ENCODE measurements at places on chromosomes 6 and 20.

- no peak for DNase-seq
Observed at GRCh38 chr6:170222498-170223471, 68.1 kb downstream of the DLL1 start.

GRCh38 chr6:125781314-125781868 lies 9.4 kb upstream of the NCOA7 start:
- peak; percentile 48 for DNase-seq

GRCh38 chr6:123575188-123575587 lies 61.6 kb downstream of the TRDN start:
- no peak for DNase-seq

DNA sequence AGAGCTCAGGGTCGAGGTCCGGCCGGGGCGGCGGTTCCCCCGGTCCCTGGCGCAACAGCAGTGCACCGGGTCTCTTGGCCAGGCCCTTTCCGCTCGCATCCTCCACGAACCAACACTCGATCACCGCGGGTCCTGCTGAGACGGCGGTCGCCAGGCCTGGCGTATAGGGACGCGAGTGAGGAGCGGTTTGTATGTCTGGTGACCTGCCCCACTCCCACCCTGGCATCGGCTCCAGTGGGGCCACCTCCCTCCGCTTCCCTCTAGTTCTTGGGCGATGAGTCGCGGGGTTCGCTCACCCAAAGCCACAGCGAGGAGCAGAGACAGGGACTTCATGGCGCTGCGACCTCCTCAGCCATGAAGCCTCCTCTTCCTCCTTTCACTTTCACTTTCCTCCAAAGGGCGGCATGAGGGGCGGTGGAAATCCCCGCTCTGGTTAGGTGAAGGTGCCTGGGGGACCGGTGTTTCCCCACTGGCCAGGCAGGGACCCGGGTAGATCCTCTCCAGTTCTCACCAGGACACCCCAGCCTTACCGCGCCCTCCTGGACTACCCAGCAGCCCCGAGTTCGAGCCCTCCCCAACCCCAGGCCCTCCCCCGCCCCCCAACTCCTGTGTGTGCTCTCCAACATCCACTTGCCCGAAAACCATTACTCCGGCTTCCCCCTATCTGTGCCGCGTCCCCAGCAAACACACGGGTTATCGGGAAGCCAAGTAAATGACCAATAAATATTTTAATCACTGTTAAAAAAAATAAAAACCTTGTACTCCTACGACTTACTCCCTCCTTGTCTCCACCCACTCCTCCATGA lies at the start of gene TAPBP:
TSS of gene TAPBP (minus strand) at position 370 of the 806 bp plus-strand sequence. CDS start at position 333, 37 bp downstream.
- DNase-seq, result peak; percentile 77

GRCh38 chr6:44254191-44255104 lies 2.9 kb downstream of the SLC35B2 start:
- DNase-seq, result no peak

DNA sequence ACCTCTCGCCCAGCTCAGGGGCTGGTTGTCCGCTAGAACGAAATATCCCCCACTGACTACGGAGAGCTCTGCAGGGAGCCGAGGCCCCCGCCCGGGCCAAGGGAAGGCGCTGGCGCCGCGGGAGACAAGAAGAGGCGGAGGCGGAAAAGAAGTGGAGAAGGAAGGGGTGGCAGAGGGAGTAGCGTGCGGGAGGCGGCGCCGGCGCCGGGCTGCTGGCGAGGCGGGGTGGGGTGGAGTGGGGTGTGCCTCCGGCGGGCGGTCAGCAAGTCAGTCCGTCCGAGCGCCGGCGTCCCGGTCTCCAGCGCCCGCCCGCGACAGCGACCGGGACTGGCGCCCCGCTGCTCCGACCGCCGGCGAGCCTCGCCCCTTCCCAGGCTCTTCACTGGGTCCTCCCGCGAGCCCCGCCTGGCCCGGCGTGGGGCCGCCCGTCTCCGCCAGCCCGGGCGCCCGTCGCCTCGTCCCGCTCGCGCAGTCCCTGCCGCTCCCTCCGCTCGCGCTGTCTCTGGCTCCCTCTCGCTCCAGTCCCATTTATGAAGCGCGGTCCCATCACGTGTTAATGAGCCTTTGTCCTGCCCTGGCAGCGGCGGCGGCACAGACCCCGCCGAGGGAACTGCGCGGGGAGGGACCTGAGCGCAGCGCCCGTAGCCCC lies at the start of gene CNR1:
TSS of gene CNR1 (minus strand) at position 504 of the 649 bp plus-strand sequence. CDS start 21,073 bp downstream, outside the sequence.
- no peak for DNase-seq

GRCh38 chr20:57653910-57654309 lies 33.7 kb upstream of the ZBP1 start:
- no peak for DNase-seq

- DNase-seq, result no peak
Observed at GRCh38 chr6:101259505-101259904, 134.0 kb upstream of the GRIK2 start.

DNA sequence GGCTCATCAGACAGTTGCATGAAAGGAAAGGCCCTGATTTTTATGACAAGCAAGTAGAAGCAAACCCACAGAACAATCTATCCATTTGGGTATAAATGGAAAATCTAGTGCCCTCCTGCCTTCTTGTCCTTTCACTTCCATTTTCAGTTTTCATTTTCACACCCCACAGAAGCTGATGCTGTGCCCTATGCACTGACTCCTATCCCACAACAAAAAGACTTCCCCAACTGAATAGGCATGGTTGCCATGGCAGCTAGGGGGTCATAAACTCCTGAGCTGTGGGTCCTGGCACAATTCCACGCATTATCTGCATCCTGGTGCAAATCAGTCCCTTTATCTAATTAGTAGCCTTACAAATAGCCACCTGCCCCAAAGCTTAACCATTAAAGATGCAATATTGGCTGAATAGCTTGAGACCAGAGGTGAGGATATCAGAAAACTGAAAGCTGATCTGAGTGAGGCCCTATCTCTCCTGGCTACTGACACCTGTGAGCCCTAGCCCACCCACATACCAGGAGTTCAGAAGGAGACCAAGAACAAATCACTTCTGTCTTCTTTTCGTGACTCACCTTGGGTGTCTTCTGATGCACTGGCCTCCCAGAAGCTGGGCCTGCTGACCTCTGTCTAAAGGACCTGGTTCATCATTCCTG lies 34.9 kb upstream of the HEY2 start:
- DNase-seq, result no peak

GRCh38 chr6:148657048-148657447 lies 89.8 kb upstream of the UST start:
- no peak for DNase-seq

GRCh38 chr6:30075790-30076732 lies 492 bp upstream of the RNF39 start:
- no peak for DNase-seq

- peak; percentile 2 for DNase-seq
Observed at GRCh38 chr6:55445648-55446204, 118.5 kb downstream of the GFRAL start.

GRCh38 chr6:25418454-25419052 lies 139.4 kb downstream of the CARMIL1 start:
- no peak for DNase-seq

- DNase-seq, result no peak
Observed at GRCh38 chr20:9412309-9412708, 102.1 kb upstream of the LAMP5 start.

GRCh38 chr6:113161018-113161315 lies 696.2 kb upstream of the MARCKS start:
- no peak for DNase-seq

DNA sequence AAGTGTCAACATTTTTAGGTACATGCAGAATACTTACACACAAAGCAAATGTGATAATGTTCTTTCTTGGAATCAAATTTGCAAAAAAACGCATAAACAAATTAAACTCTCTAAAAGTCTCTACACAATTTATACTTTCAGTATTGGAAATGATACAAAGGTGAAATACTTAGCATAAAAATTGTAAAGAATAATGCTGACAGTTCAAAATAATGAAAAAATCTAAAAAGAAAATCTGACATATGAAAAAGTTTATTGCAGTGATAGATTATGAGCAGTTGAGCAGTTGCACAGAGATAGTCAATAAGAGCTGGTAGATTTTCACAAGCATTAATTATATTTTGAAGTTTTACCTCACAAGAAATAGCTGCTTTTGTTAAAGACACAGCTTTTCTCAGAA lies 1176.4 kb upstream of the EYS start:
- no peak for DNase-seq

DNA sequence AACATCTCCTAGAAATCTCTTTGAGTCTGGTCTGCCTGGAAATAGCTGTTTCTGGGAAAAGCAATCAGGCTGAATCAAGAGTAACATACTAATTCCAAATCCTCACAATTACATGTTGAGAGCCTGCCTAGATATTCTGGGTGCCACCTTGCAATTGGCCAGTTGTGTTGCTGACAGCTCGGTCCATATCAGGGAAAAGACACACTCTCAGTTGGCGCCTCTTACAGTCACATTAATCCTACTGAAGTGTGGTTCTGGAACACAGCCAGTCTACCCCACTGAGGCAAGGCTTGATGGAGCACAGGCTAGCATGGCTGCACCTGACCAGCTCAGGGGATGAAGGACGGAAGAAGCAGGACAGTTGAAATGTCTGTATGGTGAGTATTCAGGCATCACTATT lies 121.4 kb upstream of the TAB2 start:
- no peak for DNase-seq

DNA sequence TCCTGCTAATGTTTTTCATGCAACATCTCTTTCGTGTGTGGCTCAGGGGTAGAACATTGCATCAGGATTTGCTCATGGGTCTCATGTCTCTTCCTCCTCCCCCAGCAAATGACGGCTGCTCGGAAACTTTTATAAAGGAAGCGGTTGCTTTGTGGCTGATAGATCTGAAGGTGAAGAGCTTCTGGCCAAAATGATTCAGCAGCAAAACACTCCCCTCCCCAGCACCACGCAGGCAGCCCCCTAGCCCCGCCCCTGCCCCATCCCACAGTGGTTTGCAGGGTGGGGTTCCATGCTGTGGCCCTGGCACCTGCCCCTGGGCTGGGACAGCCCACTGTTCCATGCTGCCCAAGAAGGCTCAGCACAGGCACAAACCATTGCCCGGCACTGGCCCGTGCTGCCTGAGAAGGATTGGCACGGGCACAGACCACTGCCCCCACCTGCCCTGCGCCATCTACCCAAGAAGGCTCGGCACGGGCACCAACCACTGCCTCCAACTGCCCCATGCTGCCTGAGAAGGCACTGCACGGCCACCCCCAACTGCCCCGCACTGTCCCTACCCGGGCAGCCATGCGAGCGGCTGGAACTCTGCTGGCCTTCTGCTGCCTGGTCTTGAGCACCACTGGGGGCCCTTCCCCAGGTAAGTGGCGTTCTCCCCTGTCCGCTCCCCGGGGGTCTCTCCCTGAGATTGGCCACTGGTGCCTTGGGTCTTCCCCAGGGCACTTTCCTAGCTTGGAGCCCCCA lies at the start of gene CST7:
TSS of gene CST7 (plus strand) at position 331 of the 741 bp plus-strand sequence. CDS start at position 568, 237 bp downstream.
- no peak for DNase-seq

- peak; percentile 69 for DNase-seq
Observed at GRCh38 chr6:41199552-41200246, 1.2 kb downstream of the TREML2 start.

GRCh38 chr6:13848522-13849150 lies 34.3 kb upstream of the MCUR1 start:
- no peak for DNase-seq

DNA sequence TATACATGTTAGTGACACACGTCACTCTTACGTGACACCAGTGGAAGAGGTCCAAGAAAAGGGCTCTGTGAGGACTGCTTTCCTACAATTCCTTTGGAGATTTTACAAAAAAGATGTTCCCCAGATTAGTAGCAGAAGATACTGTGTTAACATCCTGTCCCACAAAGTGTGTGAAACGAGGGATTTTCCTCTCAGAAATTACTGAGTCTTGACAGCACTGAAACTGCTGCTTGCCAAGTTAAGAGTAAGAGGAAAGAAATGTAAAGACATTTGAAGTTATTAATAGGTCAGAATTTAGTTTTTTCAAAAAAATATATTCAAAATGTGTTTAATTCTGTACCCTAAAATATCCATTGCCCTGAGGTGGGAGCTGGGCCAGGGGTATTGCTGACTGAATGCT lies 58.8 kb upstream of the MAP7 start:
- DNase-seq, result no peak

DNA sequence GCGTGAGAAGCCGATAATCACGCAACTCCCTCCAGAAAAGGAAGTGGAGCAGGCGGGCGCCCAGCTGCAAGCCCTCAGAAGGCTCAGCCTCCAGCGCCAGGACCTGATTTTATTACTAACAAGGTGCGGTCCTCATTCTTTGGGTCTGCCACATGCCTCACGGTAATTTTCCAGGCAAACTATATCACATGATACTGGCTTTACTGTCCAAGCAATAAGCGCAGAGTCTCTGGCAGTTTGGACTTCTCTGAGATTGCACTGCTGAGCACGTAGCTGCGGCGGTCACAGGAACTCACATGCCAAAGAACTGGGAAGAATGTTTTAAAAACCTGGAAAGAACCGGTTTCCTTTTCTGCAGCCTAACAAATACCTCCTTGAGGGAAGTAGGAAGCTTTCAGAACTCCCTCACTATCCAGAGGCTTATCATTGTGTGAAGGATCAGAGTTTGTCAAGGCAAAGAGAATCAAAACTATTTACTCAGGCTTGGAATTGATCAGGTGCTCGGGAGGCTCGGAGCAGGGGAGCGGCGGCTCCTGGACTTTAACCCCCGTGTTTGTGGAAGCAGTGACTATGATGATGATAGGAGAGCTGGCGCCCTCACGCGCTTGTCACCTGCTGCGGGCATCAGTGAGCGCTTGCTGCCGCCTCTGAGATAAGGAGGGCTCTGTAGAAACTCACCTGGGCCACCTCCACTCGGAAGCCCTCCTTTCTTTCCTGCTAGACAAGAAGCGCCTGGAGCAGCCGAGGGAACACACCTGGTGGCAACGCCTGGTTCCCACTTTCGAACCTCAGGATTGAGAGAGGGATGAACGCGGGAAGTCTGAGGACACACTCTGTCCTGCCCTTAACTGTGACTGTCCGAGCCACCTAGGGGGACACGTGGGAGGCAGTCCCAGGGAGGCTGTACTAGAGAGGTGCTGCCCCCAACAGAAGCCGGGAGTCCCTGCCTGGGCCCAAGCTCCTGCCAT lies 27.2 kb upstream of the SYNJ2 start:
- DNase-seq, result no peak

DNA sequence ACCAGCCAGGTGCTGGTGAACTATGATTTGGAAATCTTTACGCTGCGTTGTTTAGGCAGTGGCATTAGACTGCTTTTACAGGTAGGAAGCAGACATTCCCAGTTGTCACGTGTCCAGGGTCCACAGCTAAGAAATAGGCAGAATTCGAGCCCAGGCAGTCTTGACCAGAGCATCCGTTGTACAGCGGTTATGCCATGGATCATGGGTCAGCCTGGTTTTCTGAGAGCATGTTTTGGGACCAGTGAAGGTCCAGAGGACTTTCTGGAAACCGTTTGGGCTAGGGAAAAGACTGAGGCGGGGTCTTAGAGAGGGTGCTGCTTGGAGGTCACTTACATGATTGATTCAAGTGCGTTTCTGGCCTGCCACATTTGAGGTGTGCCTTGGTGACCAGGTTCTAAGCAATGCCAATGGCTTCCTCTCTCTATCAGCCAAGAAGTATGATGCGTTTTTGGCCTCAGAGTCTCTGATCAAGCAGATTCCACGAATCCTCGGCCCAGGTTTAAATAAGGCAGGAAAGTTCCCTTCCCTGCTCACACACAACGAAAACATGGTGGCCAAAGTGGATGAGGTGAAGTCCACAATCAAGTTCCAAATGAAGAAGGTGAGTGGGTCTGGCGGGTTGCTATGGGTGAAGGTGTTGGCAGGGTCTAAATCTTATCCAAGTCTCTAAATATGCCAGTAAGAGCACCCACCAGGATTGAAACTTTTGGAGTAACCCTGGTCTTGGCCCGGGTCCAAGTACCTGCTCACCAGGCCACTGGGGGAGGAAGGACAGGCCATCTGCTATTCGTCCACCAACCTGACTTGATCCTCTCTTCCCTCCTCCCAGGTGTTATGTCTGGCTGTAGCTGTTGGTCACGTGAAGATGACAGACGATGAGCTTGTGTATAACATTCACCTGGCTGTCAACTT lies 1.8 kb downstream of the RPL10A start:
- peak; percentile 19 for DNase-seq

Data from hematopoietic multipotent progenitor cell treated with erythropoietin and hydrocortisone succinate and interleukin-3 and kit ligand, for 15 days (in vitro differentiated cells).